NCI-H2227 treated with DMSO at 0.1 percent for 48 hours (cell line): ENCODE measurements at places on chromosomes 1 and 21.

- DNase-seq, result peak; percentile 43
Measured at GRCh38 chr21:45478115-45478801, 64.0 kb downstream of the SLC19A1 start.

GRCh38 chr1:224773646-224774045, 155.8 kb upstream of the DNAH14 start:
- DNase-seq, result no peak

DNA sequence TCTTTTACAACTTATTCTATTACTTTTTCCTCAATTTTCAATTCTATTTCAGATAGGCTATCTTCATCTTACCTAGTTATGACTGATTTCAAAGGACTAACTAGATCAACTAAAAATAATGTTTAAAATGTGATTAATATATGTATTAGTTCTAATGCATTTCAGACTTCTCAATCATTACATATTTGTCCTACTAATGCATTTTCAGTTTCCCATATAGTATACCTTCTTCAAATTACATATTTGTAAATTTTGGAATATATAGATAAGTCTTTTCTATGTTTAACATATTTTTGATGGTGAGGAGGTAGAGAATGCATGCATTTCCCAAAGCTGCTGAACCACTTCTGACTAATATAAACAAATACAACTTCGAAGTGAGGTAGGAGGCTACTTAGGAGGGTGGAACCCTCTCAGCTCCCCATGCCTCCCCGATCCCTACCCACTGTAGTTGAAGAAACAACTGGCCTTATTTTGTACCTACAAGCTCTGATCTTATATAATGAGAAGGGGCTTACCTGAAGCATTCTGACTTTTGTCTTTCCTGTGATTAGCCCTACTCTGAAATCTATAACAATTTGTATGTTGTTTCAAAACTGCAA, 1.7 kb downstream of the TRMT1L start:
- no peak for DNase-seq

- no peak for DNase-seq
Measured at GRCh38 chr1:86419277-86419903, 4.6 kb upstream of the CLCA2 start.

GRCh38 chr1:6521536-6521935, 30.1 kb upstream of the PLEKHG5 start:
- DNase-seq, result no peak

- DNase-seq, result no peak
Measured at GRCh38 chr1:6509919-6510291, 18.4 kb upstream of the PLEKHG5 start.

- DNase-seq, result no peak
Measured at GRCh38 chr21:35619184-35619583, 441.1 kb downstream of the SETD4 start.

- DNase-seq, result no peak
Measured at GRCh38 chr1:12202577-12202976, 27.3 kb upstream of the VPS13D start.

GRCh38 chr1:33311706-33312412, 9.0 kb downstream of the A3GALT2 start:
- no peak for DNase-seq

DNA sequence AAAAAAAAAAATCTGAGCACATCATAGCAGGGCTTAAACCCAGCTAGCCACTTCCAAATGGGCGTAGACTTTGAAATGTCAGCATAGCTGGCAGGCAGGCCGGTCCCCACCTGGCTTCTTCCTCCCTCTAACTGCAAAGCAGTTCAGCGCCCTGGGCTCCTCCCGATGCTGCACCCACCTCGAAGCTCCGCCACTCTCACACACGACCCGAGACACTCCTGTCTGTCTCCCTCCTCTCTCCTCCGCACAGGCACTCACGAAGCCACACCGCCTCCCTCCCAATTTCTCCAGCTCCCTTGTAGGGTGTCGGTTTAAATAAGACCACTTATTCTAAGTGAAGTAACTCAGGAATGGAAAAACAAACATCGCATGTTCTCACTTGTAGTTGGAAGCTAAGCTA, 301.3 kb downstream of the NPHP4 start:
- DNase-seq, result no peak

GRCh38 chr1:112557385-112557784, 48.6 kb downstream of the WNT2B start:
- peak; percentile 5 for DNase-seq

DNA sequence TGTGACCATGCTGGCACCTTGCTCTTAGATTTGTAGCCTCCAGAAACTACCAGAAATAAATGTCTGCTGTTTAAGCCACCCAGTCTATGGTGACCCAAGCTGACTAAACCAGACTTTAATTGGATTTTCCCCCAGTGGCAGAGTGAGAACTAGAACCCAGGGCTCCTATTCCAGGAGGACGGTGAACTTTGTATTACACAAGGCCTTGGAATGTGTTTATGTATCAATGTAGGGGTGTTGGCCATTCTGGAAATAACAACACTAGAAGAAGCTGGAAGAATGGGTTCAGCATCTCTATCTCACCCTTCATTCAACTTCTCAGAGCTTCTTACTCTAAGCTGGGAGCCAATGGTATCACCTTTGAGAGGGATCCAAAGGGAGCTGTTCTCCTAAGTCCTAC, 37.0 kb downstream of the ARHGEF11 start:
- no peak for DNase-seq

DNA sequence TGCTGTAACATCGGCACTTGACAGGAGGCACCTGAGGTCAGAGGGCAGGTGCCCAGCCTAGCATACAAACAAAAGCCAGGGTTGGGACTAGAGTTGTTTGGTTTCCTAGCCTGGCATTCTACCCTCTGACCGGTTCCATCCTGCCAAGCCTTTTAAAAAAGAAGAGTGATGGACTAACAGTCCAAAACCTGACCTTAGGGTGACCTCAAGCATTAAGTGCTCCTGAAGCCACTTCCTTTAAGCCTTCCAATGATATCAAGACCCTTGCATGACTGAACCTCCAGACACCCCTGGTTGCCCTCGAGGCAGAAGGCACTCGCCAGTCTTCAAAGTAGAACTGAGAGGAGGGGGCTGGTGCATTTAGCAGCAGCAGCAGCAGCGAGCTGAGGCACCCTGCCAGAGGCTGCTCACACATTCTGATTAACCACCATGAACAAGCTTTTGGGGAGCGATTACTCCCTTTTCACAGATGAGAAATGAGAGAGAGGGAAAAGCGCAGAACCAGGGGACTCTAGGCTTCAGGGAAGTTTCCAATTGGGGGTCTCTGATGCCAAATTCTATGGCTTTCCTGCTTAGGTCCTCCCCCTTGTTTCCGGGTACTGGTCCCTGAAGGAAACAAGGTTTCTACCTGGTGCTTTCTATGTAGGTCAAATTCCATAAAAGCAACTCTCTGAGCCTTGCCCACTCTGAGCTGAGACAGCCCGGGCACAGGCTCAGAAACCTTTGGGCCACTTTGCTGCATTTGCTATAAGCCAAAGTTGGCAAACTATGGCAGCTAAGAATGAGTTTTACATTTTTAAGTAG, 9.2 kb downstream of the SLC2A1 start:
- no peak for DNase-seq

GRCh38 chr1:235022981-235023710, 105.5 kb downstream of the TOMM20 start:
- no peak for DNase-seq

DNA sequence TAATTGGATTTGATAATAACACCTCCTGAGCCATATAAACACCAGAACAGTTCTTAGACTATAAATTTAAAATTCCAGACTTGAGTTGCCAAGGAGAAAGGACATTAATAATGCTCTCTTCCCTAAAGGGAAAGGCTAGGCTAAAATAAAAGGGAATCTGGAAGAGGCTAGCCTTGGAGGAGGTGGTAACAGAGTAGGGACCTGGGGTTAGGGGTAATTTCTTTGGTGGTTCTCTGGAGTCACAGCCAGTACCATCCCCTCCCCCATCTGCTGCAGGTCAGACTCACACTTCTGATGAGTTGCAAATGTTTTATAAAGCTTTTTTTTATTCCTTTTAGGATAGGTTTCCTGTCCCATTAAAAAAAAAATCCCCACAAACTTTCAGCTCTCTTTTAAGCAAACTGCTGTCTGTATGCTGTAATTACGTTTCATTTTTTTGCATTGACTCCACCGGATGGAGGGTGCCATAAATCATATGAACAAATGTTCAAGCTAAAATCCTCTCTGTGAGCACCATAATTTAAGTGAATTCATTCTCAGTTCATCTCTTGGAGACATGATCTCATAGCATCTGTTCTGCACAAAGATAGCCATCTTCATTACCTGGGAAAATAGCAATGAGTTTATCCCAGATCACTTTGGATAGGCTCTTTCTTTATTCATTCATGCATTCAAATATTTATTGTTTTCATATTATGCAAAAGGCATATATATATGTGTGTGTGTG, 379.6 kb downstream of the TTLL7 start:
- peak; percentile 31 for DNase-seq

DNA sequence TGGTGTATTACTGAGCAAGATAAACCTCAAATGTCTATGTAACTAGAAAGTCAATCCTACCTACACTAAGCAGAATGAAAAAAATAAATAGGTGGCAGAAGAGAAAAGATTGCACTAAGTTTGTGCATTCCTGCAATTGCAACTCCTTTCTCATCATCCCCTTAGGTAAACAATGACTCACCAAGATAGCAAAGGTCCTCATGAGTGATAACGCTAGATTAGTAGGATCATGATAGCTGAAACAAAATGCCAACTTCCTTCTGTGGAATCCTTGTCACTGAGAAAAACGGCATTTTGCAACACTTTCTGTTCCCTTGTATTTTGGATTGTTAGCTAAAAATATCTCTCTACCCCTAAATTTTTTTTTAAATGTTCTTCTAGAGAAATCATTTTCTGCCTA, 20.0 kb upstream of the FCER1A start:
- no peak for DNase-seq

GRCh38 chr1:109796484-109797302, 33.0 kb upstream of the EPS8L3 start:
- DNase-seq, result no peak

GRCh38 chr1:54952950-54953718, 27.3 kb upstream of the TMEM61 start:
- no peak for DNase-seq

- no peak for DNase-seq
Measured at GRCh38 chr1:15671430-15671829, 12.7 kb upstream of the PLEKHM2 start.

- DNase-seq, result no peak
Measured at GRCh38 chr1:36842448-36842847, 191.9 kb downstream of the GRIK3 start.

DNA sequence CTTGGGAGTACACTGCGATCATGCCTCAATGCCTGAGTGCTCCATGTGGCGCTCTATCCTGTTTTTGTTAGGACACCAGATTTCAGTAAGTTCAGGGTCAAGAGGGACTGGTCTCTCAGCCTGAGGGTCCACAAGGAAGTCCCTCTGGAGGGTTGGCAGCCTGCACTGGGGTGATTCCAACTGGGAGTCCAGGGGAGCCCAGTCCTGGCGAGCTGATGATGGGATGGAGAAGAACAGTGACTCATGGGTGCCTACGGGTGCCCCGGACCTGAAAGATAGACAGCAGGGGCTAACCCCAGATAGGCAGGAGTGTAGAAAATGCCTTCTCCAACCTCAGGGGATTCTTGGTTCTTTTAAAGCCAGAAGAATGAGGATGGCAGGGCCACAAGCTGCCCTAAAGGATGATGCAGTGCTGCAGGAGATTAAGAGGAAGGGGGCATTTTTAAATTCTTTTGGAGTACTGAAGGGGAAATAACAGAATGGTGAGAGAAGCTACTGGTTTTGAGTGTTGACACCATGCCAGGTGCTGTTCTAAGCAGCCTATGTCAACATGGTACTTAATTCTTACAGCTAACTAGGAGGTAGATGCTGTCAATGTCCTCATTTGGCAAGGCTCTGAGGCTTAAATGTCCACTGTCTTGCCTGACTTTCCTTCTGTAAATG, 68.4 kb upstream of the TLR5 start:
- no peak for DNase-seq

DNA sequence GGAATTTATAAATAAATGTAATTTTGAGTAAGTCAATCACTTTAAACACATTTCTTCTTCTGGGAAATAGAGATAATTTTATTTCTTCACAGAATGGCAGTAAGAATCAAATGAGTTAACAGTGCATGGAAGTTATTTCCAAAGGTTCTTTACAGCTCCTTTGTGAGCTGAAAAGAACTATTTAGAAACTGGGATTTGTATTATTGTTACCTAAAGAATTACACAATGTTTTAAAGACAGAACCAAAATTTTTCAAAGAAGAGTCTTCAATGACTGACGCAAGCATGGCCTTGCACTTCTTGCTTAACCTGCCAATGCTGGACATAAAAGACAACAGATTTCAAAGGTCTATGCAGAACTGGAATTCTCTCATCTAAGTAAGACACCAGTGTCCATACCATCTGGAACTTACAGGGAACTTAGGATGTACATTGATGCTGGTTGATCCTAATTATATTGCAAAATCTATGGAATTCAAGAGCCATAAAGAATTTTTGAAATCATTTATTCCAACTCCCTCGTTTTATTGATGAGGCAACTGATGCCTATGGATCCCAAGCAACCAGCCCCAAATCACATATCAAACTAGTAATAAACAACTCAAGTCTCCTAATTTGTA, 2.7 kb downstream of the COLGALT2 start:
- no peak for DNase-seq

DNA sequence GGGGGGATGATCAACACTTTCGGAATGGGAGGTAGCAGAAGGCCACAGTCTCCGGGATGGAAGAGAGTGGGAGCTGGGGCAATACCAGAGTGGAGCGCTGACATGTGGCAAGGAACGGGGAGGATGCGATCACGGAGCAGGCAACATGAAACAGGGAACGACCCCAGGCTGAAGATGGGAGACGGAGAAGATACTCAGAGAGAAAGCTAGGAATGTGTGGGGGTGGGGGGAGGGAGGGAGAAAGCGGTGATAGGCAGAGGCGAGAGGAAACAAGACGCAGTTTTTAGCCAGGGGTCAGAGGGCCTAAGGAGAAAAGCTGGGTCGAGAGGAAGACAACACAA, 577 bp downstream of the RAB3GAP2 start:
- DNase-seq, result no peak

- DNase-seq, result no peak
Measured at GRCh38 chr1:1752636-1753606, 25.3 kb downstream of the NADK start.

- peak; percentile 21 for DNase-seq
Measured at GRCh38 chr1:66623812-66624211, 89.9 kb downstream of the SGIP1 start.

DNA sequence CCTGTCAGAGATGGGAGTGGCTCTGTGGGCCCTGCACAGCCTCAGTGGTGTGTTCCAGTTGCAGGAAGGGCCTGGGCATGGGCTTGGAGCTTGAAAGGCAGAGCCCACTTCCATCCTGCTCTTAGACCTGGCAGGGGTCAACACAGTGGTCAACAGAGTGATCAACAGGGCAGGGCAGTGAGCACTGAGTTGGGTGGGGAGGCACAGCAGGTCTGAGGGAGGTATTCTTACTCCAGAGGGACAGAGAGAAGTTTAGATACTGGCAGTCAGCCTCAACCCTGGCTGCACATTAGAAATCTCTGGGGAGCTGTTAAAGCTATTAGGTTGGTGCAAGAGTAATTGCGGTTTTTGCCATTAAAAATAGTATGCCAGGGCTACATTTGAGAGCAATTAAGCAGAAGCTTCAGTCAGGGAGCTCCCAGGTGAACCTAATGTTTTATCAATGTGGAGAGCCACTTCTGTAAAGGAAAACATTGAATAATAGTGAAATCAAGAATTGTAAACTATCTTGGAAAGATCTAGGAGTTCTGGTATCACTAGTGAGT, 37.7 kb downstream of the SH3BGR start:
- DNase-seq, result no peak

GRCh38 chr1:156953571-156953970, 33.1 kb downstream of the LRRC71 start:
- DNase-seq, result no peak
